ENCODE measurements at places on chromosomes 11 and 22.

DNA sequence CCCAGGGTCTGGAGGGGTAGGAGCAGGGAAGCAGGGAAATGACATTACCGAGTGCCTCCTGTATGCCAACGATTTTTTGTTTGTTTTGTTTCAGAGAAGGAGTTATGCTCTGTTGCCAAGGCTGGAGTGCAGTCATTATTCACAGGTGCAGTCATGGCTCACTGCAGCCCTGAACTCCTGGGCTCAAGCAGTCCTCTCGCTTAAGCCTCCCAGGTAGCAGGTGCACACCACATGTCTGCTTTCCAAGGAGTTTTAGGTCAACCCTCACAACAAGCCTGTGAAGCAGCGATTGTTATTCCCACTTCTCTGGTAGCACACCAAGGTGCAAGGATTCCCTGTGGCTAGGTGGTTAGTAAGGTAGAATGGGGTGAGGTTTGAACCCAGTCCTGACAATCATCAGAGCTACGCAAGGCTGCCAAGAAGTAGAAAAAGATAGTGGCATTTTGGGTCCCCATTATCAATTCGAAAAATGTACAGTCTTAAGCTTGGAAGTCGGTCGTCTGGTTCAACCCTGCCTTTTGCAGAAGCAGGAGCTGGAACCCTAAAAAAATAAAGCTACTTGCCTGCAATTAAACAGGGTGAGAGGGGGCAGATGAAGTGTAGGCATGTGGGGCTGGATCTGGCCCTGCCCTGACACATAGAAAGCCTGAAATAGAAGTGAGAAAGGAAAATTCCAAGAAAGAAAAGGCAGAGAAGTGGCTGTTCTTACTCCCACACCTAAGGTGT is 9.1 kb downstream of the UCP3 start:
- no peak for DNase-seq

DNA sequence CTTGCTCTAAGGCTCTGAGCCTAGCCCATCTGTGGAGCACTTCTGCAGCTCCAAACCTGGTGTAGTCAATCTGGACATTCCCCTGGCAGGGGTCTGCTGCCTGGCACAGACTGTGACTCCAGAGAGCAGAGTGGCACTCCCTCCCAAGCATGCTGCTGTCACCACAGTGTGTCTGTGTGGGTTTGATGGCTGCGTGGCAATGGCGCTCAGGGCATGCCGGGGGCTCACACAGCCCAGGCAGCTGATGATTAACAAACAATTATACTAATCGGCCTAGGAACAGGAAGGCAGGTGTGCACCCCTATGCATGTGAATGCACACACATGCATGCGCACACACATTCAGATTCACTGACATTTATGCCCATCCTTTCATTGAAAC is 9.0 kb upstream of the NECTIN1 start:
- DNase-seq, result no peak

GRCh38 chr11:93908689-93909088 is 58.3 kb upstream of the VSTM5 start:
- DNase-seq, result peak; percentile 91

GRCh38 chr11:115476463-115477286 is 27.5 kb downstream of the CADM1 start:
- DNase-seq, result no peak

- no peak for DNase-seq
These were observed 72.9 kb downstream of the NAT10 start for GRCh38 chr11:34178209-34178821.

- DNase-seq, result no peak
These were observed 37.8 kb downstream of the HIRA start for GRCh38 chr22:19393704-19394103.

- DNase-seq, result no peak
These were observed 53.6 kb downstream of the SCUBE1 start for GRCh38 chr22:43289531-43289963.

- DNase-seq, result peak; percentile 64
These were observed 71.6 kb downstream of the C11orf58 start for GRCh38 chr11:16809886-16810668.

DNA sequence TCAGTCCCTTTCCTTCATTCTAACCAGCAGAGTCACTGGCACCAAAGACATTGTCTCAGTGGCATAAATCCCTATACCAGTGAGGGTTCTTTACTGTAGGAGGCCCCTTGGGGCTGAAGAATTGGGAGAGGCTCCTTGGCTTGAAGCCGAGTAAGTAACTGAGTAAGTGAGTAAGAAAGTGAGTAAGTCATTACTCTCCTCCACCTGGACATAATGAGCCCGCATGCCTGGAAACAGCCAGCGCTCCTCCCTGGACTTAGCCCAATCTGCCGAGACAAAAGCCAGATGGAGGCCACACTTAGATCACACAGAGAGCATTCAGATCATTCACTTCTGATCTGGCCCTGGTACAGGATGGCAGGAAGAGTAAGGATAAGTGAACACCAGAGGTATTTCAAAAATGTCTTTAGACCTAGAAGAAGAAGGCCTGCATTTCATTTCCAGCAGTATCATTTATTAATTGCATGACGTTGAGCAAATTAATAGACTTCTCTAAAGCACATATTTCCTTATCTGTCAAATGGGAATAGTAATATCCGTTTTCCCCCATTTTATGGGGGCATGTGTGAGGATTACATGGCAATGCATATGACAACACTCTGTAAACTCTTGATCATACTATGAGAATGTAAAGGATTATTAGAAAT is 8.2 kb upstream of the MICAL3 start:
- DNase-seq, result peak; percentile 72

DNA sequence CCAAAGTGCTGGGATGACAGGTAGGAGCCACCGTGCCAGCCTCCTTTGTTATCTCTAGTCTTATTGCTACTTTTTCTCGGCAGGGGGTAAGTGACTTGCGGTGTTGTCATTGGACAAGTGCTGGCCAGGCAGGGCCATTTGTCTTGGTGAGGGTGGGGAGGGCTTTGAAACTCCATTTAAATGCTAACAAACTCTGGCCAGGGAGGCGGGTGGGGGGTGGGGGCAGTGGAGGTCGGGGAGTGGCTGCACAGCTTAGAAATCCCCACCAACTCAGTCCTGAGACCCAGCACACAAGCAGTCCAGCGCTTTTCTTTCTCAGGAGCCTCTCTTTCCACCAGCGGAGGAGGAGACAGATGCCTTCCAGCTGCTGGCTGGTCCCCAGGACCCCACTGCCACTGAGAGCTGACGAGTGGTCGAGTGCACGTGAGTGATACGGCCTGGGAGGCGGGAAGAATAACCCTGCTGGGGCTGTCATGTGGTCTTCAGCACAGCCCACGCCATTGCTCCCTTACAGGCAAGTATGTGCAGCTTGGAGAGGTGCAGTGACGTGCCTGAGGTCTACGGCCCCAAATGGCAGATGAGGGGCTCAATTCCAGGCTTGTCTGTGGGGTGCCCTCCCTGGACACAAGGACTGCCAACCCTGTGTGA is 24.2 kb upstream of the OSBPL5 start:
- DNase-seq, result no peak

GRCh38 chr11:125289419-125290098 is 125.0 kb downstream of the PKNOX2 start:
- DNase-seq, result peak; percentile 49

DNA sequence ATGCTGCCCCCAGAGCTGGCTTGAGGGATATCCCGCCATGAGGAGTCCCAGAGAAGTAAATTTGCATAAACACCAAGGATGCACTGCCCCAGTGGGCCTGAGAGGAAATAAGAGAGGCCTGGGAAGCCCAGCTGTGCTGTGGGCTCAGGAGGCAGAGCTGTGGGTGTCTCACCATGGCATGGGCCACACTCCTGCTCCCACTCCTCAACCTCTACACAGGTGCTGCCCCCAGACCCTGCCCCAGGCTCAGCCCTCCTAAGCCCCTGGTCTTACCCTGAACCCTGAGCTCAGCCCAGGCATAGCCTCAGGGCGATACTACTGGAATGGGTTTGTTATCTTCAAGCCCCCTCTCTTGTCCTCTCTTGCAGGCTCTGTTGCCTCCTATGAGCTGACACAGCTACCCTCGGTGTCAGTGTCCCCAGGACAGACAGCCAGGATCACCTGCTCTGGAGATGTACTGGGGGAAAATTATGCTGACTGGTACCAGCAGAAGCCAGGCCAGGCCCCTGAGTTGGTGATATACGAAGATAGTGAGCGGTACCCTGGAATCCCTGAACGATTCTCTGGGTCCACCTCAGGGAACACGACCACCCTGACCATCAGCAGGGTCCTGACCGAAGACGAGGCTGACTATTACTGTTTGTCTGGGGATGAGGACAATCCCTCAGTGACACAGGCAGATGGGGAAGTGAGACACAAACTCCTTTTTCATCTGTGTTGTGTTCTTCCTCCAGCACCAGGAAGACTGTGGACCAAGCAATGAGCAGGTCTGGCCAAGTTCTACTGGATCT is 59.9 kb downstream of the GGTLC2 start:
- no peak for DNase-seq

GRCh38 chr22:48955351-48956311 is 872.0 kb downstream of the BRD1 start:
- DNase-seq, result no peak

DNA sequence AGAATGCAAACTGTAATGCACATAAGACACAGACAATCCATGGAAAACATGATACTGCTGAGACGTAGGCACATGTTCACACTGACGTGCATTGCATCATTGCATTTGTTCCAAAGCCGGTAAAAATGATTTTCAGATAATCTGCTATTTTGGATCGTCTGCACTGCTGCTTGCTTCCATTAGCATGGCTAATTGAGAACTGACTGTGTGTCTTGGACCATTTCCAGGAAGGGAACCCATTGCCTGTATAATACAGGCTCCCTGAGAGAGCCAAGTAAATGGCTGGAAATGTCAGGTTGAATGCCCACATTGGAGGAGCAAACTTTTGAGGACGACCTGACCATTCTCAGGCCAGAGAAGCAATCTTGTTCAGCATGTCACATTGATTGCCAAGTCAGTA is 304.8 kb downstream of the ST3GAL4 start:
- no peak for DNase-seq

DNA sequence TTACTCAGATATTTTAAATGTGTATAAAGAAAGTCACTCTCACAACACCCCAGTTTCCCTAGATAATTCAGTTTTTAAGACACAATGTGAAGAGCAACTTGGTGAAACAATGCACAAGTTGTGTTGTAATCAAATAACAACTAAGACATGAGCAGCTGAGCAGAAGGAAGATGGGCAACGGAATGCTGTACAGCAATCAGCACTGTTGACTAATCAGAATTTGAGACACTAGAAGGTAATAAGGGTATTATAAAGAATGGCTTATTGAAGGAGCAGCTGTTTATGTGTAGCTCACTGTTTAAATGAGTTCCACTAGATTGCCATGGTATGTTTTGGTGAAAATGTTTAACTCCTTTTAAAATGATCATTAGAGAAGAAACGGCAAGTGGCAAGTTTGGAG is 60.1 kb downstream of the SOX6 start:
- no peak for DNase-seq

GRCh38 chr22:49349841-49350381 is 477.8 kb downstream of the BRD1 start:
- DNase-seq, result no peak

- DNase-seq, result no peak
These were observed 2.6 kb upstream of the RAB3IL1 start for GRCh38 chr11:61919705-61920631.

GRCh38 chr11:11070976-11071375 is 213.1 kb upstream of the ZBED5 start:
- no peak for DNase-seq

DNA sequence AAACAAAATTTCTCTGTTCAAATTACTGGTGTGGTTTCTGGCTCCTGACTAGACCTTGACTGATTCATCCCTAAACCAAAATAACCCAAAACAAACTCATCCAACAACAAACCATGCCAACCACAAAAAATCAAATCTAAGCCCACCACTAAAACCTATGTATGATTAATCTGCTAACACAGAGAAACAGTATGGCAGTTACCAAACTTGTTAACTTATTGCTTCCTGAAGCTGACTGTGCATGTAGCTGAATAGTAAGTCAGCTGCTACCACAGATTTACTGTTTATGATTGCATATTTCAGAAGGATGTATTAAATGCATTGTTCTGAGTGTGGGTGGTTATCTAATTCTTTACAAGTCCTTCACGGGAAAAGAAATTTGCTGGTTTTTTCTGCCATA is 231.1 kb downstream of the SWAP70 start:
- no peak for DNase-seq

- no peak for DNase-seq
These were observed 129.8 kb upstream of the SLC5A12 start for GRCh38 chr11:26851696-26852095.

DNA sequence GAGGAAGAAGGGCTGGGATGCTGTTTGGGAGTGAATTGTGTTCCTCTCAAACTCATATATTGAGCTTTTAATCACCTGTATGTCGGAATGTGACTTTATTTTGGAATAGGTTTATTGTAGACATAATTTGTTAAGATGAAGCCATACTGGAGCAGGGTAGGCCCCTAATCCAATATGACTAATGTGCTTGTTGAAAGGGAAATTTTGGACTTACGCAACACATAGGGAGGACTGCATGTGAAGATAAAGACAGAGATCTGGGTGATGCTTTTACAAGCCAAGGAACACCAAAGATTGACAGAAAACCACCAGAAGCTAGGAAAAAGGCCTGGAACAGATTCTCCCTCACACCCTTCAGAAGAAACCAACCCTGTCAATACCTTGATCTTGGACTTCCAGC is 43.2 kb upstream of the OVCH2 start:
- no peak for DNase-seq

DNA sequence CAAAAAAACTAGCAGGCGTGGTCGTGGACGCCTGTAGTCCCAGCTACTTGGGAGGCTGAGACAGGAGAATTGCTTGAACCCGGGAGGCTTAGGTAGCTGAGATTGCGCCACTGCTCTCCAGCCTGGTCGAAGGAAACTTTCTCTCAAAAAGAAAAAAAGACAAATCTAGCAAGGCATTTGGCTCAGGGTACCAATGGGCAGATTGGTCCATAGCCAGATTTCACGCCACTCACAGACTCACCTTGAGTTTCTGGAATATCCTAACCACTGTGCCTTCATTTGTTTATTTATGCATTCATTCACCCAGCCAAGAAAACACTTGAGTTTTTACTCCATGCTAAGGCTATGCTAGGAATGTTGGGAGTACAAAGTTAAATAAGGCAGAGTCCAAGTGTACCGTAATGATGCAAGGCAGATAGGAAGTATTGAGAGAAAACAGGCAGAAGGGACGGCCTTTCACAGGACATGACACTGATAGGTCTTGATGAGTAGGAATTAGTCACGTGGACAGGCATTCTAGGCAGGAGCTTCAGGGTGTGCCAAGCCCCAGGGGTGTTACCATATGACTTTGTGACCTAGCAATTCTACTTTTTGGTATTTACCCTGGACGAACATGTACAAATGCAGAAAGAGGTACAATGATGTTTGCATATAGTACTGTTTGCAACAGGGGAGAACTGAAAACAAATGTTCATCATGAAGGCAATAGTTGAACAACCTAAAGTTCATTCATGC is 3.0 kb upstream of the PACSIN3 start:
- peak; percentile 96 for DNase-seq
